Activated CD4-positive, alpha-beta memory T cell treated with anti-CD3 and anti-CD28 coated beads, Interleukin-2, amount 10 ng/mL, durations not matched to agents 7 days and 5 days (primary cell): ENCODE measurements at places on chromosomes 4 and X.

GRCh38 chr4:7625071-7625470 is 190.3 kb upstream of the PSAPL1 start:
- DNase-seq, result no peak

DNA sequence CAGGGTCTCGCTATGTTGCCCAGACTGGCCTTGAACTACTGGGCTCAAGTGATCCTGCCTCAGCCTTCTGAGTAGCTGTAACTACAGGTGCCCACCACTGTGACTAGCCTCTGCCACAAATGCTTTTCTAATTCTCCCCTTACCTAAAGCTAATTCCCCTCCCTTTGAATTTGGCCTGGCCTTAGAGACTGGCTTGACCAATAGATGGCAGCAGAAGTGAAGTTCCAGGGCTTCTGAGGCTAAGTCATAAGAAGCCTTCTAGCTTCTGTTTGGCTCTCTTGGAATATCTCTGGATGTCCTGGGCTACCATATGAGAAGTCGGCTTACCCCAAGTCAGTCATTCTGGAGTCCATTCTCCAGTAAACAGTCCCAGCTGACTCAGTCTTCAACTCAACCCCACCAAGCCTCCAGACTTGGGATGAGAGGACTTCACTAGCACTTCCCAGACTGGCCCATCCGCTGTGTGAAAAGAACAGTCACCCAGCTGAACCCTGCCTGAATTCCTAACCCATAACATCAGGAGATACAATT is 61.0 kb downstream of the HPRT1 start:
- peak; percentile 17 for DNase-seq

GRCh38 chr4:174697202-174697601 is 131.8 kb downstream of the GLRA3 start:
- DNase-seq, result no peak

DNA sequence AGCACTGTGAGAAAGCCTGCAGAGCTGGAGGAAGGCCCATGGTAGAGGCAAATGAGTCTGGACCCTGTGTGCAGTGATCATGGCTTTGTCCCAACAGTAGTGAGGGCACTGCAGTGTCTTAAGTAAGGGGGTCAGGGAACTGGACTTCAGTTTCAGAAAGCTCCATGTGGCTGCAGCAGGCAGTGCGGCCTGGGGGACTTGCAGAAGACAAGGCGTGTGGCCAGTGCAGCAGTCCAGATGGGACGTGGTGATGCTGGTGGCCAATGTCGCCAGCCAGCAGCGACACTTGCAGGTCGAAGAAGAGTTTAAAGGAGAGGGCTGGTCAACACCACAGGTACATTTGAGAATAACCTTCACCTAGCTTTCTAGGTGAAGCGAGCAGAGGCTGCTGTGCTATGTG is 113.4 kb downstream of the ZNF827 start:
- no peak for DNase-seq

DNA sequence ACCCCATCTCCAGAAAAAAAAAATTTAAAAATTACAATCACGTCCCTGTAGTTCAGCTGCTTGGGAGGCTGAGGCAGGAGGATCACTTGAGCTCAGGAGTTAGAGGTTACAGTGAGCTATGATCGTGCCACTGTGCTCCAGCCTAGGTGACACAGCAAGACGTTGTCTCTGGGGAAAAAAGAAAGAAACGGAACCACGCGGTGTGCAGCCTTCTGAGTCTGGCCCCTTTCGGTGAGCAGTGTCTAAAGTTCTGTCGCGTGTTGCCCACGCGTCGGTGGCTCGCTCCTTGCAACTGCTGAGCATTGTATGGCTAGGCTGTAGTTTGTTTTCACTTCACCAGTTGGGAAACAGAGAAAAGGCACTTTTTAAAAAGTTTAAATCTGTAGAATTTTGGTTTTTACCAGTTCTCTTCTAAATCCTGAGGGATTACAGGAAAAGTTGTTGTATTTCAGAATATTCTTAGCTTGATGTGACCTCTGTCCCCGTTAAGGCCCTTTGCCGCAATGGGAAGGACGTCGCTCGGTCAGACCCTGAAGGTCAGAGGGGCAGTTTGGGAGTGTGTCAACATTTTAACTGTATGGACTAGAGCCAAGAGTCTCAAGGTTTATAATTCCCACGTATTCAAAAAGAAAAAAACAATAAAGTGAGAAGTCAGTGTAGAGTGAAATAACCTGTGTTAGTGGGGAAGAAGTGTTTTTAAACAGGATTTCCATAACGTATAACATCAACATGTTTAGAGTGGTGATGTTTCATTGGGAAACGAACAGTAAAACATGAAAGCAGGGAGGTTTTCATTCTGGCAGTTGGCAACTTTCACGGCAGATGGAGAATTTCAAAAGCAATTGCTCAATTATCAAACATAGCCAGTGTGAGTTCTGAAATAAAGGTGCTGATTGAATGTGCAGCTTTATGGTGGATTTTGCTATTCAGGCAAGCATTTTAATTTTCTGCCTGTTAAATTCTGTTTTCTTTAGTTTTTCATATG is 45.8 kb upstream of the MSANTD1 start:
- DNase-seq, result peak; percentile 41

DNA sequence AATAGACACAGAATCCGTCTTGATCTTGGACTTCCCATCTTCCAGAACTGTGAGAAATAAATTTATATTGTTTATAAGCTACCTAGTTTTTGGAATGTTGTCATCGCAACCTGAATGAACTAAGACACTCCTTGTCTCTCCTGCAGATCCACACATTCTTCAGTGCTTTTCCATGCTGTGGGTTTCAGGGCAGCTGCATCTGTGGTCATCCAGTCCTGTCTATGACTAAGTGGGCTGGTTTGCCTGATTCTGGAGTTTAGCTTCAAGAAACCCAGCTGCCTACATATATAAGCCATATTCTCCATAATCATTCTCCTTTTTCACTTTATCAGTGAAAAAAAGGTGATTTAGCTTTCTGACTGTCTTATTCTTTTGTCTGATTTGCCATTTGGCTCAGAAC is 170.3 kb upstream of the KIT start:
- DNase-seq, result no peak

DNA sequence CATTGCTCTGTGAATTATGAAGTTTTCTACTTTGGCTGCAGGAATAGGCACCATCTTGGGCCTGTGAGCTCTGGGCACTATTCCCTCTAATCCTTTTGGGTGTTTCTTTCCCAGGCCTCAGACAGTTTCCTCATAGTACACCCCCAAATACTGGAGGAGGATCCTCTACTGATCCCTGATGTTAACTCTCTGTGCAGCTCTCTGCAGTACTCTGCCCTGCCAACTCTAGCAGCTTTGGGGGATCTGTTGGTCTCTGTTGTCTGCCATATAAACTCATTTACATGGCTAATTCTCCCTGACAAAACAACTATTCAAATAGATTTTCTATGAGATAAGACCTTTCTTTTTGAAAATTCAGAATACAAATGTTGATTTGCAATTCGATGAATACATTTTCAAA is 29.9 kb downstream of the USP53 start:
- no peak for DNase-seq

GRCh38 chr4:106595906-106596305 is 227.3 kb upstream of the GIMD1 start:
- no peak for DNase-seq

- no peak for DNase-seq
Measured at GRCh38 chr4:38560768-38561558, 103.0 kb upstream of the KLF3 start.

- DNase-seq, result no peak
Measured at GRCh38 chr4:23818097-23818885, 71.6 kb downstream of the PPARGC1A start.

DNA sequence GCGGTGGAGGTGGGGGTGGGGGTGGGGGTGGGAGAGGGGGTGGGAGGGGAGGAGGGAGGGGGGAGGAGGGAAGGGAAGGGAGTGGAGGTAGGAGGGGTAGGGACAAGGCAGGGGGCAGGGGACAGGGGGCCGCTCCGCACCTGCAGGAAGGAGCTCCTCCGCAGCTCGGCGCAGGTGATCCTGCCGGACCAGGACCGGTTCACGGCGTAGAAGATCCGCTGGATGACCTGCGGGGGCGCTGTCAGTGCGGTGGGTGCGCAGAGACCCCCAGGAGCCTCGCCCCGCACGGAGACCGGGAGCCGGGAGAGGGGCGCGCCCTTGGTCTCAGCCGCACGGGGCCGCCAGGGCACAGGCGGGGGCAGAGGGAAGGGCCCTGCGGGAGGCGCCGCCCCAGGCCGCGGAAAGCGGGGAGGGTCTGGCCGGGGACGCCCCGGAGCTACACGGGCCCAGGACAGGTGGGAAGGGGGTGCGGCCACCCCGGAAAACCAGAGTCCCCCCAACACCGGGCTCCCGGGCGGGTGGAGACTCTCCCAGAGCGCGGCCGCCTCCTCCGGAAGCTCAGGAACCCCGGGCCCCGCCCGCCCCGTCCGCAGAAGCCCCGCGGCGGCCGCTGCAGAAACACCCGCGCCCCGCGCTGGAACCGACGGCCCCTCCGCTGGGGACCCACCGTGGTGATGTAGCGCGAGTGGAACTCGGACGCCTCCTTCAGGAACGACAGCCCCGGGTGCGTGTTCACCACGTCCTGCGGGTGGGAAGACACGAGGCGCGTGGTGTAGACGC is 27.6 kb upstream of the GTPBP6 start:
- no peak for DNase-seq

DNA sequence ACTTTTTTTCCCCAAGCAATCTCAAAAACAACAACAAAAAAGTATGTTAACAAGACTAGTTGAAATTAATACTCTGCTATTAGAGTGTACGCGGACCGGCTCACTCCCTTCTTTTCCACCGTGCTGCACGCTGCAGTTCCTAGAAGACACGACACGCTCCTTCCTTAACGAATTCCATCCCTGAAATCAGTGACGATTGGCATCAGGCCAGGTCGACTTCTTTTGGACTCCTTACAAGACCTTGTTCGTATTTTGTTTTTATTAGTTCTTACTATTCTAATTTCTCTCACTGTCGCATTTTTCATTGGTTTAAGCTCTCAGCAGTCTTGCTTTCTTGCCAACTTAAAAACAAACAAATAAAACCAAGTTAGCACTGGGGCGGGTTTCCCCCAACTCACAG is 175.8 kb upstream of the PITX2 start:
- DNase-seq, result no peak

GRCh38 chr4:38664706-38665401 is 855 bp downstream of the KLF3 start:
- no peak for DNase-seq

GRCh38 chr4:140237616-140238350 is 83.8 kb upstream of the MAML3 start:
- DNase-seq, result no peak

- no peak for DNase-seq
Measured at GRCh38 chrX:46279925-46280313, 265.3 kb downstream of the ZNF674 start.

DNA sequence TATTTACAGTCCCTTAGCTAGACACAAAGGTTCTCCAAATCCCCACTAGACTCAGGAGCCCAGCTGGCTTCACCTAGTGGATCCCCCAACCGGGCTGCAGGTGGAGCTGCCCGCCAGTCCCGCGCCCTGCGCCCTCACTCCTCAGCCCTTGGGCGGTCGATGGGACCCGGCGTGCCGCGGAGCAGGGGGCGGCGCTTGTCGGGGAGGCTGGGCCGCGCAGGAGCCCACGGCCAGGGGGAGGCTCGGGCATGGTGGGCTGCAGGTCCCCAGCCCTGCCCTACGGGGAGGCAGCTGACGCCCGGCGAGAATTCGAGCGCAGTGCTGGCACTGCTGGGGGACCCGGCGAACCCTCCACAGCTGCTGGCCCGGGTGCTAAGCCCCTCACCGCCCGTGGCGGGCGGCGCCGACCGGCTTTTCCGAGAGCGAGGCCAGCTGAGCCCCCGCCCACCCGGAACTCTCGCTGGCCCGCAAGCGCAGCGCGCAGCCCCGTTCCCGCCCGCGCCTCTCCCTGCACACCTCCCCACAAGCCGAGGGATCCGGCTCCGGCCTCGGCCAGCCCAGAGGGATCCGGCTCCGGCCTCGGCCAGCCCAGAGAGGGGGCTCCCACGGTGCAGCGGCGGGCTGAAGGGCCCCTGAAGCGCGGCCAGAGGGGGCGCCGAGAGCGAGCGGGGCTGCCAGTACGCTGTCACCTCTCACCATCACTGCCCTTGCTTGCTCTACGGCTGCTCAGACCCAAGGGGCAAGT is 39.4 kb downstream of the WFS1 start:
- no peak for DNase-seq

- DNase-seq, result no peak
Measured at GRCh38 chr4:97548186-97548585, 595.1 kb downstream of the STPG2 start.

GRCh38 chrX:88101968-88102367 is 584.4 kb downstream of the KLHL4 start:
- no peak for DNase-seq

DNA sequence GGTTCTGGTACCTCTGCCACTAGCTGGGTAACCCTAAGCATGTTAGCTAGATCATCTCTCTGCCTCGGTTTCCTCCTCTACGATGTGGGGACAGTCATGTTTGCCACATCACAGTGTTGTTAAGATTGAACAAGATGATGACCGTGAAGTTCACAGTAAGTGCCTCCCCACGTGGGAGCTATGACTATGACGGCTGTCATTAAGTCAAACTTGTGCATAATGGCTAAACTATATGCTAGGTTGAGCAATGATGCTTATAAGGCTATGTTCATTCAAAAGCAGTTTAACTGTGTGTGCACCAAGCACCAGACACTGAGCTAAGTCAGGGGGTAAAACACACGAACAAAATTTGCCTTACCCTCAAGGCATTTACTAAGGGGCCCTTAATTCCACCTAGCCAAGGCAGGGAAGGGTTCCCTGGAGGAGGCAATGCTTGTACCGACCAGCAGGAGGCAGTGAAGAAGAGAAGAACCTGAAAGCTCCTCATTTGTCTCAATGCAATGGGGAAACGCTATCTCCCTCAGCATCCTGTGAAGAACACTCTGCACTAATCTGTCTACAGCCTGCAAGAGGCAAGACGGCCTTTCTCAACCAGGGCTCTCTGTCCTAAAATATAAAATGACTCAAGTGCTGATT is 52.9 kb downstream of the MAP7D2 start:
- DNase-seq, result no peak

- DNase-seq, result no peak
Measured at GRCh38 chrX:128928636-128929035, 594.7 kb downstream of the SMARCA1 start.

GRCh38 chr4:153523164-153523796 is 57.1 kb downstream of the TMEM131L start:
- DNase-seq, result no peak

DNA sequence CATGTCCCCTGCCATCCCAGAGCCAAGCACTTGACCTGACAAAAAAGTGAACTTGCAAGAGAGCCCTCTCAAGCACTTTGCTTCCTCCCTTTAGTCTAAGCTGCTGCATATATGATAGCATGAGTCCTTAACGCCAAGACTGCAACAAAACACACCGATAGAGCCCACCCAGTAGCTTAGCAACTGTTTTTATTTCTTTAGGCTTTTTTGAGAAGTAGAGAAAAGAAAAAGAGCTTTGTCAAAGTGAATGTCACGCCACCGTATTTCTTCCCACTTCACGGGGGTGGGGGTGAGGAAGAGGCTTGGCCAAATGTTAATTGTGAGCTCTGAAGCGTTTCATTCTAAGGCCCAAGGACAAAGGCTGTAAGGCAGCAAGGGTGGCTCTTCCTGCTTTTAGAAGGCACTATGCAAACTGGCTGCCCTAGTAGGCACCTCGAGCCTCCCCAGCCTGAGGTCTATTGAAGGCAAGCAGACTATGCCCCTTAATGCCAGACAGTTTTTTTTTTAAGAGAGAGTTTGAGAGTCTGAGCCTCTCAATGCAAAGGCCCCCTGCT is 138.6 kb downstream of the HS6ST2 start:
- DNase-seq, result no peak

GRCh38 chr4:54897590-54897989 is 227.8 kb downstream of the KDR start:
- DNase-seq, result no peak
